ENCODE measurements at places on chromosomes 2 and 18.
A peak's percentile ranks its signal among the peaks of the same experiment; 100 is the strongest.

GRCh38 chr2:54208364-54209240, 47.4 kb downstream of the TSPYL6 start:
- DNase-seq, result no peak

DNA sequence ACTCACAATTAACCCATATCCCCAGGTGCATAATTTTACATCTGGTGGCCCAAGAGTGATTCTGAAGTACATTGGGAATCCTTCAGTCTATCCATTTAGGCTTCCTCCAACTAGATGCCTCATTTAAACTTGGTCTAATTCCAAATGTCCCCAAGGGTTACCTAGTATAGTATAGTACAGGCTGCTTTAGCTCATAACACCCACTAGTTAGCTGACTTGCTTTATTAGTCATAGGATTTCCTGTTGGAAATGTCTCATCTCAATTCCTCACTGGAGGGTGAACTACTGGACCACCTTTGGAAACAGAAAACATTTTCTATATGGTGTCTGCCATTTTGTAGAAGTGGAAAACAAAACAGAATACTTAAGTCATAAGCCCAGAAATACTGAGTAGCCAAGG, 202.5 kb upstream of the SESTD1 start:
- DNase-seq, result no peak

GRCh38 chr2:110820128-110820527, 87.8 kb downstream of the ACOXL start:
- no peak for DNase-seq

GRCh38 chr18:841647-842370, 29.8 kb upstream of the YES1 start:
- DNase-seq, result no peak

DNA sequence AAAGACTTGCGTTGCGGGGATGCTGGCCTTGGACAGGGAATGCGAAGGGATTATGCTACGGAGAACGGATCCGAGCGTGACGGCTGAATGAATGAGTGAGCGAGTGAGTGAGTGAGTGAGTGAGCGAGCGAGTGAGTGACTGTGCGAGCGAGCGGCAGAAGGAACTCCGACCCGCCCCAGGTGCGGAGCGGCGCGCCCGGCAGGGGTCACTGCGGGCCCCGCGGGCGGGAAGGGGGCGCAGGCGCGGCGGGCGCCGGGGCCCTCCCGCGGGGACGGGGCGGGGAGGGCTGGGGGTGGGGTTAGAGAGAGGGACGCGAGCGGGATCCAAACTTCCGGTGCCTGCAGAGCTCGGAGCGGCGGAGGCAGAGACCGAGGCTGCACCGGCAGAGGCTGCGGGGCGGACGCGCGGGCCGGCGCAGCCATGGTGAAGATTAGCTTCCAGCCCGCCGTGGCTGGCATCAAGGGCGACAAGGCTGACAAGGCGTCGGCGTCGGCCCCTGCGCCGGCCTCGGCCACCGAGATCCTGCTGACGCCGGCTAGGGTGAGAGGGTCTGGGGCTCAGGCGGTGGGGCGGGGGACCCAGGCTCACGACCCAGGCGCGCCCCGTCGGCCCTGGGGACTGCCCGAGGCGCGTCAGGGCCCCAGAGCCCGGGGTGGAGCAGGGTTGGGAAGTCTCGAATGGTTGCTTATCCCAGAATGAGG, at the start of gene ITM2C:
TSS of gene ITM2C (plus strand) at position 338 of the 702 bp plus-strand sequence. CDS start at position 422, 84 bp downstream.
- DNase-seq, result peak; percentile 74

DNA sequence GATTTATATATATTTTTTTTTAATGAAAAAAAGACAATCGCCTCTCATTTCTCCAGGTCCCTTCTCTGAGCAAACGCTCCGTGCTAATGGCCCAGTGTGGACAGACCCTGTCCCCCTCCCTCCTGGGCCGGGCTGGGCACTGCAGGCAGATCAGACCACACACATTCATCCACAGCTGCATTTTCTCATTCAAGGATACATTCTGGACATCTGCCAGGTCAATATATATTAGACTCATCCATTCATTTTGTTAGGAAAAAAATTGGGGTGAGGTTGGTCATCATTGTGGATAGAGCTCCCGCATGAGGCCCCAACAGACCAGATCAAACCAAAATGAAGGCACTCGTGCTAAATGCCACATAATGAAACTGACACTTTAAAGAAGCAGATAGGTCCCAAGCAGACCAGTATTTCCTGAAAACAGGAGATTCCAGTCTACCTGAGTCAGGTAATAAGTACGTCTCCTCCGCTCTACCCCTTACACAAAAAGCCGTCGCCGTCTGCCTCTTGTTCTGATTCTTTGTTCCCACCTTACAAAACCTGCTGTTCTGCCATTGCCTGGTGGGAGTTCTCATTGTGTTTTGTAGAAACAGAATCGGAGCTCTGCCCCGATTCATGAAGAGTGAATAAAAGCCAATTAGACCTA, 15.4 kb upstream of the OTOS start:
- no peak for DNase-seq

GRCh38 chr2:23355001-23355400, 30.0 kb upstream of the KLHL29 start:
- DNase-seq, result no peak

DNA sequence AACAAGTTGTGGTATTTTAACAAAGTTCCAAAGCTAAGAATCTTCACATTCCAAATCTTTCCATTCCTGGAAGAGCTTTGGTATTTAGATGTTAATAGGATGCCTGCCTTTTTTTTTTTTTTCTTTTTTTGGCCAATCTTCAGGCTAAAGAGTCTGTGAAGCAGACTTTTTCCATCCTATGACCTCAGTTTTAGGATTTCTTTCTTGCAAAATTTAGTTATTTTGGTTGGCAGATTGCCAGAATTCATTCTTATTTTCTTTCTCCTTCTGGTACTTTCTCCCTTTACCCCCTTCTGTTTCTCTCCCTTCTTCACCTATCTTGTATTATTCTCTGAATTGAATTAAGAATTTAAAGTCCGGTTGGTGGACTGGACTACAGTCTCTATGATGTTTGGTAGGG, 217.8 kb upstream of the REV1 start:
- no peak for DNase-seq

DNA sequence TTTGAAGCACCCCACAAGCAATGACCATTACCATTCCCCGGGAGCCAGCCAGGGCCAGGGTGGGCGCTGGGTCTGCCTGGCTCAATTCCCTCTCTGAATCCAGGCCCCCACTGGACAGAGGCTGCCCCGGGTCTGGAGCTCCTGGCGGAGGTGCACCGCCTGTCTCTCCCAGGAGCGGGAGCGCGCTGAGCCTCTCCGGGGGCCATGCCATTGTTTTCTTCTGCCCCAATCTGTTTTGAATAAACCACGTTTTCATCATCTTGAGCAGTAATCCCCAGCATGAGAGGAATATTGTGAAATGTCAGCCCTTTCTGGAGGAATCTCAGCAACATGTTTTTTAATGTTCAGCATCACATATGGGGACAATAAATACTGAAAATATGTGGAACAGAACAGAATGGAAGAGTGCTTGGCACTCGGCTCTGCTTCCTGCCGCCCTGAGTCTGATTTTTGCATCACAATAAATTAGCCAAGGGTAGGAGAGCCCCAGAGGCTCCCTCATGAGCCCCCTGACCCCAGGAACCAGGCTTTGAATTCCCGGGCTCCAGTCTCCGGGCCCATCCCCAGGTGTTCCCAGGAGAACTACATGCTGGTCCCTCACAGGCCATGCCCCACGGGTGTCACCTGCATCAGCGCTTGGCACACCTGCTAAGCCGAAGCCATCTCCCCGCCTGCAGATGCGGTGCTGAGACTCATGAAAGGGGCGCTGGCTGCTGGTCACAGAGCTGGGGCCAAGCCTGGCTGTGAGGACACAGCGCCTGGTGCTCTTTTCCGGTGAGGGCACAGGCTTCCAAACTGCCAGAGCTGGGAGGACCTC, 88.8 kb downstream of the INHBB start:
- no peak for DNase-seq

DNA sequence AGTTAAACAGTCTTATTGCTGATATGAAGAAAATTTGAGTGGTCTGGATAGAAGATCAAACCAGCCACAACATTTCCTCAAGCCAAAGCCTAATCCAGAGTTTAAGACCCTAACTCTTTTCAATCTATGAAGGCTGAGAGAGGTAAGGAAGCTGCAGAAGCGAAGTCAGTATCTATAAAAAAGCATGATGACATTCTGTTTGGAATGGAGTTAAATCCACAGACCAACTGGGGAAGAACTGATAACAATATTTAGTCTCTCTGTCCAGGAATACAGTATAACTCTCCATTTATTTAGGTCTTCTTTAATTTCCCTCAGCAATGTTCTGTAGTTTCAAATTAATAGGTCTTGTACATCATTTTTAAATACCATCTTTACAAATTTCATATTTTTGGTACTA, 16.0 kb downstream of the PIGN start:
- DNase-seq, result no peak

DNA sequence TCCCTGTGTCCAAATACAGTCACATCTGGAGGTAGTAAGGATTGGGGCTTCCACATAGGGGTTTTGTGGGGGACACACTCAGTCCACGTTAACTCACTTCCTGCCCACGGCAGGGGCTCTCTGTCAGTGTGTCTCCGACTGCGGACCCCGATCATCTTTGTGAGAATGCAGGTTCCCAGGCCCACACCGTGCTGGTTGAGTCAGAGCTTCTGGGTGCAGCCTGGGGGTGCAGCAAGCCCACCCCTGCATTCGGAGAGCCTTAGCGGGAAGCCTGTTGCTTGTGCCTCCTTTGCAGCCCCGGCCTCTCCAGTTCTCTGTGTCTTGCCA, 28.0 kb downstream of the HPCAL1 start:
- DNase-seq, result no peak

DNA sequence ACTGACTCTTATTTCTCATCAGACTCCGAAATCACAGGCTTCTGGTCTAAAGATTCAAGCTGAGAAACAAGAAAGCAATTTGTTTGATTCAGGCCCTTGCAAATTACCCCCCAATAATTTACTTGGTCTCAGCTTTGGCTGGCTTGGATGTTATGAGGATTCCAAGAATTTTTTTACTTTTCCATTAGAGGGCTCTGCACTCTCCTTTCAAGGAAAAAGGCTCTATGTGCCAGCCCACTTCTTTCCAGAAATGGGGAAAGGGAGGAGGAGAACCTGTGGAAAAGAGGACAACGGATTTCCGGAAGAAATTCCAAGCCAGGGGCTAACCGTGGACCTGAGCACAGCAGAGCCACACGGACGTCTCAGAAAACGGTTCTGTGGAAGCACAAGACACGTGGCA, 44.4 kb downstream of the BCL11A start:
- DNase-seq, result no peak

GRCh38 chr2:77519164-77519887, 2.9 kb downstream of the LRRTM4 start:
- peak; percentile 88 for DNase-seq

DNA sequence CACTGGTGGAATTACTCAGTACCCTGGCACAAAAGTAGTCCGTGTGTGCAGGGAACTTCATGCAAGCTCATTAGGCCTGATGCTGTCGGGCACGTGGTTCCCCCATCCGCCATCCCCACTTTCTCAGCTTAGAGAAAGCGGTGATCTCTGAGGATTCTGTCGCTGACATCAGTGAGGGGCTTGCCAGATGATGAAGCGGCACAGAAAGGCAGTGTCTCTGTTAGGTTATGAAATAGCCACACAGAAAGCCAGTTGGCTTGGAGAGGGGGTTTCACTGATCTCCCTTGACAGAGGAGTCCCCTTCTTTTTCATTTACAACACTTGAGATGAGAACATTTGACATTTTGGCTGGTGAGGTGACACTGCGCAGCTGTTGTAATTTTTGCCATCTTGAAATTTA, 179.7 kb downstream of the FAM210A start:
- DNase-seq, result peak; percentile 17

DNA sequence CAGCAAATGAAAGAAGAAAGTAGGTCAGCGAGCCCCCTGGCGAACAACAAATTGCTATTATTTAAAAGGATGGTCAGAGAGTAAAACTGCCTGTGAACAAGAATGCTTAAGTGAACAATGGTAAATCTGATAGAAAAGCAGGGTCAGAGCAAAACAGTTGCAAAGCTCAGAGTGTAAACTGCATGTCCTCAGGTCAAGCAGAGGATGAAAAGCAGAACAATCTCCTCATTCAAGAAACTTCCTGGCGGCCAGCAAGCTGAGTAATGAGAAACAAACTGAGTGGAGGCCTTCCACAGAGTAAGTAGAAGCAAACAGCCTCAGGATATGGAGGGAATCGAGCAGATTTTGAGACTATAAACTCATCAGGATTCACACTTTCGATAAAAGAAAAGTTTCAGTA, 117.9 kb downstream of the PPP1R1C start:
- no peak for DNase-seq

- peak; percentile 77 for DNase-seq
Measured at GRCh38 chr2:215619989-215620388, 184.1 kb upstream of the FN1 start.

DNA sequence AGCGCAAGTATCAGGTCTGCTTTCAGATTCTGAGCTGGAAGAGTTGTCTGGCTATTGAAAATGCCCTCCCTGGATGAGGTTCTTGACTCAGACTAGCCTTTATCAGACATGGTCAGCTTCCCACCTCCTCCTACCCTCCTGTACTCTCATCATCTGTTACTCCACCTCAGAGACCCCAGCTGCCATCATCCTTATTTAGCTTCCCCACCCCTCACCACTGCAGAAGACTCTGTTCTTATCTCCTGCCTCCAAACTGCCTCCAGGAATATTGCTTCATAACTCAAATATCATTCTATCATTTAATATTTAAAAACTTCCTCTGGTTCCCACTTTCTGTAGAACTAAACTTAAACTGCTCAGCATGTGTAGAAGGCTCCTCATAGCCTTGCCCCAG, 31.1 kb upstream of the PPP3R1 start:
- no peak for DNase-seq

DNA sequence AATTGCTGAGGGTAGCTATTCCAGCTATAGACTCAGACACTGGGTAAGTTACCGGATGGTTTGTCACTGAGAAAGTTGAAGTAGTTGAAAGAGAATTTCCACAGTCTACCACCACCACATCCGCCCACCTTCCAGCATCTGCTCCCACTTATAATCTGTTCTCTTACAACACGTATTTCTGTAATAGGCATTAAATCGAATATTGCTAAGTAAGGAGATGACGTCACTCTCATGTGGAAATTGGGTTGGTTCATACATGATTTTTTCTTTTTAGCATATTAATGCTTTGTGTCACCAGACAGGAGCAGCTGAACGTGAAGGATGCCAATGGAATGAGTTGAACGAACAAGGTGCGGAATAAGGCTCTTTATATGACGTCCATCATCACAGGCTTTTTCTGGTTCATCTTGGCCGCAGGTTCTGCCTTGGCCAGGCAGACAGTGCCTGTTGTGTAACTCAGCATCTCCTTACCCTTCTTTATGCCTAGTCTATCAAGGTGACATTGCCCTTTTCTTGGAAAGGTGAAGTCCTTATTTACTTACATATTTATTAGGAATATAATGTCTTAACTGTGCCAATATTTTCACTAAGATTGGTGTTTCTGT, 45.9 kb downstream of the THUMPD2 start:
- DNase-seq, result no peak

DNA sequence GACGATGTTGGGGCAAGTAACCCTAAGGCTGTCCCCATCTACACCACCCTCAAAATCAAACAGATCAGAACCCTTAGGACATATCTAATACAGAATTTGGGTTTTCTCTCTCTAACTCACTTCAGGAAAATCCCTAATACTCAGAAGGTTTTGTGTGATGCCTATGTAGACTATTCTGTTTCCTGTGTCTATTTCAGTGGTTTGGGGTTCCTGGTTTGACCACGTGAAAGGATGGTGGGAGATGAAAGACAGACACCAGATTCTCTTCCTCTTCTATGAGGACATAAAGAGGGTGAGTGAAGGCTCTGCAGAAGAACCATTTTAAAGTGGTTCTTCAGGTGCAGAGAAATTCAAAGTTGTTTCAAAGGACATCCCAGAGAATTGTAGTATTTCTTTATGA, 16.3 kb downstream of the SULT1C2 start:
- no peak for DNase-seq
